ENCODE measurements at places on chromosomes 5 and 9. TPM values are rescaled to one million over a fixed set of nuclear protein-coding genes. Genes with fewer than 3 reads are reported as not detected.

The OGN gene
- total RNA-seq, result 15.5 TPM

The PCDHA4 gene
- 0.63 TPM for total RNA-seq

The IFNA13 gene
- total RNA-seq, result not detected

The RNF183 gene
- not detected for total RNA-seq

The CDH12 gene
- total RNA-seq, result not detected

The PRRX2 gene
- 6.9 TPM for total RNA-seq

The EHMT1 gene
- total RNA-seq, result 34.6 TPM

The STPG3 gene
- not detected for total RNA-seq

The IL5 gene
- total RNA-seq, result not detected

The ADAMTS6 gene
- 2.2 TPM for total RNA-seq

The RAPGEF1 gene
- total RNA-seq, result 59.5 TPM

The POU5F2 gene
- 0.35 TPM for total RNA-seq

DNA sequence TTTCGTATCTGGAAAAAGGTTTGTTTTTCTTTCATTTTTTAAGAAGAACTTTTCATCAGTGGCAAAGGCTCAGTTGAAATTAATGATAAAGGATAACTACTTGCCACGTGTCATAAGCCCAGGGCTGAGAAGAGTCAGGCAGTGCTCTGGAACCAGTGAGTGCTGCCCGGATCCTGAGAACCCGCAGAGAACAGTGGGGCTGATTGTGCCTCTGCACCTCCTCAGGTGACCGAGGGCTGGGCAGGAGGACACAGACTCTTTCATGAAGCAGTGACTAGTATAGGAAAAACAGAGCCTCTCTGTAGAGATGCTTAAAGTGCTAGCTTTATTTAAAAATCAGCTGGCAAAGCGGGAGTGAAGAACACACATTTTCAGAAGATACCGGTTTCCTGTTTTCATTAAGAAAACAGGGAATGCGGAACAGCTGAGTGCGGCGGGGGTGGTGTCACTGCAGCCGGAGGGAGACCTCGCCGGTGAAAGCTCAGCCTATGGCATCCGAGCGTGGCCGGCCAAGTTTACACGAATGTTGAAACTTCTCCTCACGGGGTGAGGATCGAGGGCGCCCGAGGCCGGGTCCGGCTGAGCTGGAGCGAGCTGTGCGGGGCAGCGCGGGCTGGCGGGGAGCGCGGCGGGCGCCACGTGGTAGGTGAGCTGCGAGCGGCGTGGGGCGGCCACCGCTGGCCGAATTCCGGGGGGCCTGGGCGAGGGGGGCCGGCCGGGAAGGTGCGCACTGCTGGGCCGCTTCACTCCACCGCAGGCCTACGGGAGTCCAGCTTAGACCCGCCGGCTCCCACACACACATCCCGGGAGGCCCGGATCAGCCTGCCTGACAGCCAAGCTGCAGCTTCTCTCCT is 134.7 kb upstream of the DMRT1 start:
- peaks cover 21% of the 10 kb centered on the region for H3K36me3 ChIP-seq
- peaks cover 60% of the 10 kb centered on the region for H3K4me1 ChIP-seq
- DNase-seq, result peak; percentile 87
- H3K27ac ChIP-seq, result peak overlapping the region; percentile 86
- no peaks in the 10 kb centered on the region for H3K27me3 ChIP-seq

- no peak overlapping the region for H3K27ac ChIP-seq
- no peak overlapping the region for H3K4me3 ChIP-seq
- H3K27me3 ChIP-seq, result no peaks in the 10 kb centered on the region
- no peaks in the 10 kb centered on the region for H3K36me3 ChIP-seq
- DNase-seq, result no peak
- no peaks in the 10 kb centered on the region for H3K4me1 ChIP-seq
Measured at GRCh38 chr9:4421847-4422246, 68.4 kb upstream of the SLC1A1 start.

DNA sequence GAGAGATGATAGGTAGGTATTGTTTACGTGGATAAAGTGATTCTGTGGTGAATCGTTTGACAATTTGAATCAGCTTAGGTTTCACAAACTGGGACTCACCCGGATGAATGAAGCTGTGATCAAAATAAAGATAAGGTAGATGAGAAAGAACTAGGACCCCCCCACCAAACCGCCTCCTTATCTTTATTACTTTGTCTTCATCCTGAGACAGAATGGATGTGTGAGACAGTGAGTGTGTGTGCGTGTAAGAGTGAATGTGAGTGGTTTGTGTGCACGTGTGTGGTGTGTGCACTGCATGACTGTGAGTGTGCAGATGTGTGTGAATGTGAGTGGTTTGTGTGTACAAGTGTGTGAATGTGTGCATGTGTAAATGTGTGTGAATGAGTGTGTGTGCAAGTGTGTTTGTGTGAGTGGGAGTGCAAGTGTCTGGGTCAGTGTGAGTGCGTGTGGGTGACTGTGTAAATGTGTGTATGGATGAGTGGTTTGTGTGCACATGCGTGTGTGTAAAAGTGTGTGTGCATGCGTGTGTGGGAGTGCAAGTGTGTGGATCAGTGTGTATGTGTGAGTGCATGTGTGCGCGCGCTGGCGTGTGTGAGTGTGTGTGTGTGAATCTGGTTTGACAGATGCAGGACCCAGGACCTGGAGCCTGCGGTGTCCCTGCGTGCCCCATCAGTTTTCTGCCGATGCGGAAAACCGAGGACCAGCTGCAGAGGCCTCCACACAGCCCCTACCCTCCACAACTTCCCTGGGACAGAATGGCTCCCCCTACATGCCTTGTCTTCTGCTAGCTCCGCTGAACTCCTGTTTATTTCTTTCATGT is 11.4 kb upstream of the ENG start:
- H3K27ac ChIP-seq, result peak overlapping the region; percentile 61
- DNase-seq, result no peak
- no peaks in the 10 kb centered on the region for H3K27me3 ChIP-seq
- peaks cover 28% of the 10 kb centered on the region for H3K36me3 ChIP-seq
- H3K4me3 ChIP-seq, result no peak overlapping the region
- no peaks in the 10 kb centered on the region for H3K4me1 ChIP-seq

DNA sequence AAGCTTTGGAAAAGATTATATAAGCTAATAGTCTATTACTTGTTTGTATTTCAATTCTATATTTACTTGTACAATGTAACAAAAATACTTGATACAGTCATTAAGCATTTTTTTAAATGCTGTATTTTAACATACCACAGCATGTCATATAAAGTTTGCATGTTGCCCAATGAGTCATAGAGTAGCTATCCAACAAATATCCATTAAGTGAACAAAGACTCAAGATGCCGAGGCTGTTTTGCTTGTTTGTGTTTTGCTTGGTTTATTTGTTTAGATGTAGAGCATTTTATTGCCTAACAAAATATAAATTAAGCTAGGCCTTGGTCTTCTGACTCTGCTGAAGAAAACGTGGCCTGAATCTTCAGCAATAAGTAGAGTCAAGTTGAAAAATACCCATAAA is 1584.3 kb upstream of the NUDT12 start:
- H3K4me1 ChIP-seq, result no peaks in the 10 kb centered on the region
- no peak for DNase-seq
- no peaks in the 10 kb centered on the region for H3K36me3 ChIP-seq
- no peak overlapping the region for H3K4me3 ChIP-seq

GRCh38 chr5:51043745-51044144 is 339.5 kb upstream of the ISL1 start:
- H3K27ac ChIP-seq, result no peak overlapping the region
- DNase-seq, result no peak
- H3K27me3 ChIP-seq, result no peaks in the 10 kb centered on the region
- no peaks in the 10 kb centered on the region for H3K4me1 ChIP-seq
- no peaks in the 10 kb centered on the region for H3K36me3 ChIP-seq
- H3K4me3 ChIP-seq, result no peak overlapping the region

DNA sequence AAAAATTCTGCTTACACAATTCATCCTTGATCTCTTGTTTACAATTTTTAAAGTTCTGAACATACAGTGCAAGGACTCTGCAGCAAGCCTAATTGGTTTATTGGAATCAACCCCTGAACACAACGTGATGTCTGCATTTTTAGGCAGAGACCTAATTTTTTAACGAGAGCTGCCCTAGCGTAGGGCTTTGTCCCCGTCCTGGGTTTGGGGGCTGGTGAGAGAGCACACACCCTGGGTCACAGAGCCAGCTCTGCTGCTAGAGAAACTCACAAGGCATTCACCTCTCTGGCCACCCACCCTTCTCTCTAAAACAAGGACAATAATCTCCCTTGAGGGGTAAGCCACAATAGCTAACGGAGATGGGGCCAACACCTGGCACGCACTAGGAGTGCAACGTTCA is 28.2 kb downstream of the SH3PXD2B start:
- H3K27ac ChIP-seq, result peak overlapping the region; percentile 64
- H3K27me3 ChIP-seq, result no peaks in the 10 kb centered on the region

GRCh38 chr5:143037071-143037470 is 266.9 kb downstream of the ARHGAP26 start:
- no peaks in the 10 kb centered on the region for H3K27me3 ChIP-seq
- DNase-seq, result no peak
- no peak overlapping the region for H3K27ac ChIP-seq
- H3K4me1 ChIP-seq, result peaks cover 8% of the 10 kb centered on the region

GRCh38 chr9:4137234-4137633 is 162.6 kb downstream of the GLIS3 start:
- H3K27me3 ChIP-seq, result no peaks in the 10 kb centered on the region
- H3K36me3 ChIP-seq, result no peaks in the 10 kb centered on the region
- no peak overlapping the region for H3K27ac ChIP-seq
- no peaks in the 10 kb centered on the region for H3K4me1 ChIP-seq
- no peak overlapping the region for H3K4me3 ChIP-seq

DNA sequence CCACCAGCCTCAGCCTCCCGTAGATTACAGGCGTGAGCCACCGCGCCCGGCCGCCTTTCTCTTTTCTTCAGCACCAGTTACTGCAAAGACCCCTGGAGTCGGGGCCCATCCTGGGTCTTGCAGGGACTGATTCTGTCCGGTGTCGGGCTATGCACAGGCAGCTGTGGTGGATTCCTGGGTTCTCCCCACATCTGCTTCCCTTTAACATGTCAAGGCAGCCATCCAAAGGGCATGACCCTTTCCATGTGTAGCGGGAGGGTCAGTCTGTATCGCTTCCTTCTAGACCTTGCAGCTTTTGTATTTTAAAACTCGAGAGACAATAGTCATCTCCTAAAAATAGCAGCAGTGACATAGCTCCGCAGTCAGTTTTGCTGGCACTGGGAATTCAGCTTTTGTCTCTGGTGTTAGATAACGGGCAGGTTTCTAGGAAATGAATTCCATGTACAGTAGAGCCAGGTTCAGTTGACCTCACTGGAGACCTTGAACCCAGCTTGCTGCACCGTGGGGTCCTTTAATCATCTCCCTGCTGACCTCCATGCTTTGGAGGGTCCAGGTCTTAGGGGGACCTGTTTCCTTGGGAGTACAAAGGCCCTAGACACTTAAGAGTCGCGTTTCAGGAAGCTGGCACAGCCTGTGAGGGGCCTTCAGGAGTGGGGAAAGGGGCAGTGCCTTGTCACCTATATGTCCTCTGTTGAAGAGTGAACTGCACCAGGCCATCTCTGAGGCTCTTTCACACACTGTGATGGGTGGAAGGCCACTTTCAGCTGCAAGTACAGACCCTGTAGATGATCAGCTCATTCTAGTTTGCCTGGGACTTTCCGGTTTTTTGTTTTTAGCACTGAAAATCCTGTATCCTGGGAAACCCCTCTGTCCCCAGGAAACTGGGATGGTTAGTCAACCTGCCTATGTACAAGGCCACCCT is 13.8 kb downstream of the ANKRD33B start:
- H3K27ac ChIP-seq, result peak overlapping the region; percentile 64
- H3K4me1 ChIP-seq, result no peaks in the 10 kb centered on the region
- peak; percentile 67 for DNase-seq
- H3K27me3 ChIP-seq, result no peaks in the 10 kb centered on the region
- H3K36me3 ChIP-seq, result no peaks in the 10 kb centered on the region

GRCh38 chr9:126144196-126144595 is 182.4 kb upstream of the MVB12B start:
- H3K4me1 ChIP-seq, result no peaks in the 10 kb centered on the region
- no peak for DNase-seq
- H3K36me3 ChIP-seq, result no peaks in the 10 kb centered on the region
- H3K4me3 ChIP-seq, result no peak overlapping the region

DNA sequence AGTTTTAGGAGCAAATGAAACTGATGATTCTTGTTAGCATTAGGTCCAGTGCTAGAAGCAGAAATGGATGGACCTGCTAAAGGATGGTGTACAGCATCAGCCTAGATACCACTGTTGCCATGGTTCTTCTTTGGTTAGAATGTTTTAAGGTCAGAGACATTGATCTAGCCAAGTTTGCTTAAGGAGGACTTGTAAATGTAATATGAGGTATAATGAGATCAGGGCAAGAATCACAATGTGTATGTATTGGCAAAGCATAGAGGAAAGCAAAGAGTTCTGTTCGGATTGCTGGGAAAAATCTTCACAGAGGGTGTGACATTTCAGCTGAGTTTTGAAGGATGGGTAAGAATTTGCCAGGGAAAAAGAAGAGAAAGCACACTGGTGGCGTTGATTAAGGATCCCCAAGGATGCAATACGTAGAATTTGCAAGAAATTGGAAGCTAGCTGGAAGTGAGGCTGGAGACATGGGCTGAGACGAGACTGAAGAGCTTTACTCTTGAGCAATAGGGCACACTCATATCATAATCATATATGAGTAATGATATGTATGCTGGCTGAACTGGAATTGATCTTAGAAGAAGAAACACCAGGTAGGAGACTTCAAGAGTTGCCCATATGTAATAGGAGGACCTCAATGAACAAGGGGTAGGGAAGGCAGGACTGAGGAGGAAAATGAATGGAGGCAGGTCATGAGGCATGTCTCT is 102.0 kb downstream of the ZNF462 start:
- no peaks in the 10 kb centered on the region for H3K4me1 ChIP-seq
- no peak for DNase-seq
- no peak overlapping the region for H3K27ac ChIP-seq
- H3K27me3 ChIP-seq, result no peaks in the 10 kb centered on the region

- no peaks in the 10 kb centered on the region for H3K4me1 ChIP-seq
- H3K4me3 ChIP-seq, result peak within 1 kb of the TSS; percentile 56
- DNase-seq, result no peak
- no peaks in the 10 kb centered on the region for H3K27me3 ChIP-seq
Measured at GRCh38 chr9:37650873-37651768, at the start of gene FRMPD1. FRMPD1 (plus strand) TSS chr9:37650954; CDS start chr9:37692642, 41,688 bp downstream.

GRCh38 chr9:91178281-91179236 is 183.2 kb downstream of the AUH start:
- no peaks in the 10 kb centered on the region for H3K36me3 ChIP-seq
- no peaks in the 10 kb centered on the region for H3K4me1 ChIP-seq
- H3K27me3 ChIP-seq, result no peaks in the 10 kb centered on the region

GRCh38 chr5:181198905-181199519 is 6.0 kb downstream of the TRIM7 start:
- H3K27ac ChIP-seq, result no peak overlapping the region
- no peaks in the 10 kb centered on the region for H3K4me1 ChIP-seq
- no peaks in the 10 kb centered on the region for H3K27me3 ChIP-seq
